ENCODE measurements at places on chromosomes 2 and 18.

GRCh38 chr2:110807522-110807921, 75.1 kb downstream of the ACOXL start:
- DNase-seq, result no peak

- no peak for DNase-seq
Observed at GRCh38 chr2:177543007-177543760, 150.6 kb downstream of the AGPS start.

DNA sequence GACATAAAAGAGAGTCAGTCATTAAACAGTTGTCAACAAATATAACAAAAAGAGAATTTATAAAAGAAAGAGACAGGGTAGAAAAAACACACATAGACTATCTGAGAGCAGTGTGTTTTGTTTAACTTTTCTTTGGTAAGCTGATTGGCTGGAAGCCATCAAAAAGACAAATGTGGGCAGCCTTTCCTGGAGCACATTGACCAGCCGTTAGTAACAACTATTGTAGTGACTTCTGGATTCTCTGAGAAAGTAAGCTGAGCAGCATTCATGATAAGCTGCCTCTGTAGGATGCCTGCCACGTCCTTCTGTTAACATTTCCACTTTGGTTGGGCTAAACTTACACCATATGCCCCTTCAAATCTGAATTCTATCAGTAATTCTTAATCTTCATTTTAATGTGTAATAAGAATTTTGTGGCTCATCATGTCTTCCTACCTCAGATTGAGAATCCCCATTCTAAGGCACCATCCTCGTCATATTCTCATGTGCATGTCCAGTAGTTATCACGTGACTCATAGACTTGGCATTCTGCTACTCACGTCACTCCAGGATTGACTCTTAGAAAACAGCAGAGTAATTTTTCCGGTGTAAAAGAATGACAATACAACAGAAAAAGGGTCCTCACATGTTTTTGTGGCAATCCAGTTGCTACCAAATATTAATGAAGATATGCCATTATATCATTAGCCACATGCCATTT, 43.4 kb upstream of the DNAJC10 start:
- no peak for DNase-seq

DNA sequence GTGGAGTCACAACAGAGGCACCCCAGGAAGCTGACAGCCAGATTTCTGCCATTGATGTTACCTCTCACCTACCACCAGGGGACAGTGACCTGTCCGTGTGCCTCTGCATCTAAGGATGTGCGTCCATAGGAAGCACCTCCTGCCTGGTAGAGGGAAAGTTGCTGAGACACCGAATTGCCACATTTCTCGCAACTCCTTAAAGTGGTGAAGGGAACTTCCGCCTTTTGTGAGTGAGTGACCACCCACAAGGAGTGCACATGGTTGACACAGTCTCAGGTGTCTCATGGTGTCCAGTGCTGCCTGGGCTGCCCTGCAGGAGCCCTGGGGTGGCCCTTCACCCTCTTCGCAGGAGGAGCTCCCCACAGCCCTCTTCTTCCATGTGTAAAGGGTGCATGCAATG, 201.8 kb downstream of the GBX2 start:
- DNase-seq, result no peak

- no peak for DNase-seq
Observed at GRCh38 chr2:65477590-65477989, 45.2 kb upstream of the SPRED2 start.

DNA sequence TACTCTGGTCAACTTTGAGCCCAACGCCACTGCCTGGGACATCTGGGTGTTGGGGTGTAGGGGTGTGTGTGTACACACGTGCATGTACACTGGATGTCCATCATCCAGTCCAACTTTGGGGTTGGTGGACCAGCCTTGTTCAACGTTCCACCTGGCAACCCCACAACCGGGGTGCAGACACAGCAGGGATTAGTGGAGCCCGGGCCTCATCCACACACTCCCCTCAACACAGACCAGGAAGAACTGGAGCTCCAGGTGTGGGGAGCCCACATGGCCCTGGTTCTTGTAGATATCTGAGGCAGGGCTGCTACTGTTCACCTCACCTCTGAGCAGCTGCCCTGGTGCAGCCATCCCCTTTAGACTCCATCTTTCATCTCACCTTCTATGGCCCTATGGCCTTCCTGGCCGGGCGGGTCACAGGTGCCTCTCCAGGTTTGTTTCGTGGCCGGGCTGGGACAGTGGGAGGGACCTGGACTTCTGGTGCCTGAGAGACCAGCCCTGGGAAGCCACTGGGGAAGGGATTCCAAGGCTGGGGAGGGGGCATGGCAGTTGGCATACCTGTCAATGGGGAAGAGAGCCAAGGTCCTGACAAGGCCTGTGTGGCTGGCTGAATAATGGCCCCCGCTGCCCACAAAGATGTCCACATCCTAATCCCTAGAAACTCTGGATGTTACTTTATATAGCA, 7.5 kb downstream of the NEU2 start:
- no peak for DNase-seq

DNA sequence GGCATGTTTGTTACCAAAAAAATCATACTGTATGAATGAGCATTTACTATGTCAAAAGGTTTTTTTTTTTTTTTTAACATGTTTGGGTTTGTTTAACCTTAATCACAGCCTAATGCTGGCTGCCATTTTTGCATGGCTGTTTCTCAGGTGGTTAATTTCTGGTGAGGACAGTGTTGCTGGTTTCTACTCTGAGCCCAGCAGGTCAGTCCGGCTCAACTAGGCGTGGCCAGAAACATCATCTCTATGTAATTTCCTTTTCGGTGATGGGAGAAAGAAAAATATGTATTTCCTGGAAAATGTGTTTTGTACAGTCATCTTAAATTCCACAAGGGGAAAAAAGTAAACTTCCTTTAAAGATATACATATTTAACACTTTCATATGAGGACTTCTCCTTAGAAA, 24.9 kb upstream of the BZW1 start:
- DNase-seq, result no peak

- DNase-seq, result no peak
Observed at GRCh38 chr2:1606046-1606400, 138.3 kb downstream of the PXDN start.

DNA sequence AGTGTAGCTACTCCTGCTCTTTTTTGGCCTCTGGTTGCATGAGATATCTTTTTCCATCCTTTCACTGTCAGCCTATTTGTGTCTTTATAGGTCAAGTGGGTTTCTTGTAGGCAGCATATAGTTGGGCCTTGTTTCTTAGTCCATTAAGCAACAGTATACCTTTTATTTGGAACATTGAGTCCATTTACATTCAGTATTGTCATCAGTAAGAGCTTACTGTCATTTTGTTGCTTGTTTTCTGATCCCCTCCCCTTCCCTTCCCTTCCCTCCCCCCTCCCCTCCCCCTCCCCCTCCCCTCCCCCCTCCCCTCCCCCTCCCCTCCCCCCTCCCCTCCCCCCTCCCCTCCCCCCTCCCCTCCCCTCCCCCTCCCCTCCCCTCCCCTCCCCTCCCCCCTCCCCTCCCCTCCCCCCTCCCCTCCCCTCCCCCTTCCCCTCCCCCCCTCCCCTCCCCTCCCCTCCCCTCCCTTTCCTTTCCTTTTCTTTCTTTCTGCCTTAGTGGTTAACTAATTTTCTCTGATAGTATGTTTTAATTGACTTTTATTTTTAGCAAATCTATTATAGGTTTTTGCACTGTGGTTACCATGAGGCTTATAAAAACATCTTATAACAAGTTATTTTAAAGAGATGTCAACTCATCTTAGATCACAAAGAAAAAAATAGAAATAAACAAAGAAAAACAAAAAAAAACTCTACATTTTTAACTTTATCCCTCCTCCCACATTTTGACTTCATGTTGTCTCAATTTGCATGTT, 13.2 kb upstream of the DCDC2C start:
- no peak for DNase-seq

- DNase-seq, result no peak
Observed at GRCh38 chr2:60661073-60661738, 94.9 kb upstream of the PAPOLG start.

- DNase-seq, result no peak
Observed at GRCh38 chr2:33104052-33104623, 157.4 kb downstream of the LTBP1 start.

DNA sequence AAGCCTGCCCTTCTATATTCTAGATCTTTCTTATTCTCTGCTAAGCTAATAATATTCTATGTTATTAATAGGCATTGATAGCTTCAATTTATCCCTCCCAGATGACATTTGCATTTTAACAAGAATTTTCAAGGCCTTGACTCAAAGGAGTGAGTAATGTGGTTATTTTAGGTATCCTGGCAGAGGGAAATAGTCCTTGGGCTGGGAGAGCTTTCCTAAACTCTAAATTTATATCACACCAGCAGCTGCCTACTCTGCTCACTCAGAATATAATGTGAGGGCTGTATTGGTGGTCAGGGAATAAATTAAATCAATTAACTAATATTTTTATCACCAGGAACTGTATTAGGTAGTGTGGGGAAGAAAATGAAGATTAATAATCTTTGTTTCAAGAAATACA, 74.8 kb upstream of the ADAM23 start:
- DNase-seq, result no peak

DNA sequence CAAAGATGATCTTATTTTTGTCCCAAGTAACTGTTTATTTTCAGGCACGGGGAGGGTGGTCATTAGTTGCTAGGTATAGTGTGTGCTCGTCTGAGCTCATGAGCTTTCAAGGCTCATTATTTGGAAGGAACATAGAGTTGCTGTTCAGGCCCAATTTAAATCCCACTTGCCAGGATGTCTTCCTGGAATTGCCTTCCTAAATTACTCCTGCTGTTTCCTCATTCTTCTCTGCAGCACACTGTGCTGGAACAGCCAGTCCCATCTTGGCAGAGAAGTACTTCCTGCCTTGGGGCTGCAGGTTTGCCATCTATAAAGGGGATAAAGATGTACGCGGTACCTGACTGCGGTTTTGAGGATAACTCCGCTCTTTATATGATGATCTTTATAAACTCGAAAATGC, 37.3 kb downstream of the GREB1 start:
- no peak for DNase-seq

GRCh38 chr2:222884114-222884771, 23.4 kb downstream of the ACSL3 start:
- DNase-seq, result no peak

DNA sequence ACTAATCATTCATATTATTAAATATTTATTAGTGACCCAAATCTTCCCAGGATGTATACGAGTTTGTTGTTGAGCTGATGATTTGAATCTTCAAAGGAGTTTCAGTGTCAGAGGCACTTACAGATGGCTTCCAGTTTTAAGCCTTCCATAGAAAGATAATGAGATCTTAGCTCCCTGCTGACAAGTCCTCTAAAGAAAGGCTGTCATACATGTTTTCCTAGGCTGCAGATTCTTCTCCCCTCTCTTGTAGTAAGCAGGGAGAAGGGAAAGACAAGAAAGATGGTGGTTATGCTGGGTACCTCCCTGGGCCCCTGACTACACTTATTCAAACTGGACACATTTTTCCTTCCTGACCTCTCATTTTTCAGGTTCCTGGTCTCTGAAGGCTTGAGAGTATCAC, 8.1 kb upstream of the GAREM1 start:
- no peak for DNase-seq

DNA sequence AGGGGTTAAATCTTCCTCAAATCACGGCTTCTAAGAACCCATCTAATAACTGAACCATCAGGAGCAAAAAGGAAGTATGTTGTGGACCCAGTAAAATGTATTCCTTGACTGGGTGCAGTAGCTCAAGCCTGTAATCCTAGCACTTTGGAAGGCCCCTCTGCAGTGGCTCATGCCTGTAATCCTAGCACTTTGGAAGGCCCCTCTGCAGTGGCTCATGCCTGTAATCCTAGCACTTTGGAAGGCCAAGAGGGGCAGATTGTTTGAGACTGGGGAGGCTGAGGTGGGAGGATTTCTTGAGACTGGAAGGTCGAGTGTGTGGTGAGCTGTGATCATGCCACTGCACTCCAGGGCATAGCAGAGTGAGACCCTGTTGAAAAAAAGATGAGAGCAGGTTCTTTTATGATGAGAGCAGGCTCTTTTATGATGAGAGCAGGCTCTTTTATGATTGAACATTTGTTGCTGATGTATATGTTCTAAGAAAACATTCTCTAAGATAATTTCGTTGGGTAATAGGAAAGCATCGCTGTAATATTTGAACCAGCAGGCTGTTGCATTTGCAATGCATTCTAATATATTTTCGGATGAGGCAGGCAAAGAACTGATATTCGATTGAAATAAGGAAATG, 3.5 kb upstream of the PARD6G start:
- no peak for DNase-seq

- peak; percentile 9 for DNase-seq
Observed at GRCh38 chr18:13511961-13512577, 214.3 kb downstream of the FAM210A start.

DNA sequence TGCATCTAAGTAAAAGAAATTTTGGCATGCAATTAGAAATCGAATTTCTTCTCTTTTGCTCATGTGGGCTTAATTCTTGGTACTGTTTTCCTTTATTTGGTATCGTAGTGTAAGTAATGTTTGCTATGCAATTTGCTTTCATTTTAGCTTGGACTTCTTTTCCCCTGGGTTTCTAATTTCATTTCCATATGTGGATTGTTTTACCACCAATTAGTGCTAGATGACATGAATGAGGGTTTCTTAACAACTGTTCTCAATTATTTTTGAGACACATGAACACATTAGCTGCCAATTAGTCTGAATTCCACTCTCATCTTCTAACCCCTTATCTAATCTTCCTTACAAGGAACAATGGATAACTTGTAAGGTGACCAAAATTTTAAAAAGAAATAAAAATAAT, 1047.2 kb upstream of the PIK3C3 start:
- no peak for DNase-seq

- DNase-seq, result no peak
Observed at GRCh38 chr2:104004821-104005220, 849.1 kb upstream of the POU3F3 start.

- no peak for DNase-seq
Observed at GRCh38 chr2:54624591-54625071, 98.8 kb upstream of the EML6 start.

DNA sequence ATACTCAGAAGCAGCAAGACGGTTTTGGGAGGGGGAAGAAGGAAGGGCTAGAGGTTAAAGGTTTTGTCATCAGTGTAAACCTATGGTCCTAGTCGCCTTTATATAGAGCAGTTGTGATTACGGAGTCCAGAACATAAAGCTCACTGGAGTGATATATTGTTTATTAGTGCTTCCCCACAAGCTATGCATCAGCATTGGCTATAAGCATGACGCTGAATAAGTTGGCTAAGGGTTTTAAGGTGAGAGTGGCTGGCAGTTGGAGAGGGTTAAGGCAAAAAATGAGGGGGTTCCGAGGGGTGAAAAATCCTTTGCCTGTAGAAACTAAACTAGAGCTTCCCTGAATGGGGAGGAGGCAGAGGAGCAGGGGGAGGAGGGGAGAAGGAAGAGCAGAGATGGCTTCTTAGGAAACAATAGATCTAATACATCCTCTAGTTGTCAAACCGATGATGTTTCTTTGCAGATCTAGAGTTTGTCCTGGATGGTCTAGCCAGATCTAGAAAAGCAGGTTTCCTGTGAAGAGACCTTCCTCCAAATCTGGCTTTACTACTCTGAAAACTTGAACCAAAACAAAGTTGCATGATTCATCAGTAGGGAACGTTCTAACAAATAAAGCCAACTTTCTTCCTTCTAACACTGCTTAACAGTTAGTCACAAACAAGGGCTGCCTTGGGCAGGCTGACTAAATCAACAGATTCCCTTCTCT, 2.5 kb downstream of the KLF7 start:
- no peak for DNase-seq

Measured in AML-193 (cell line).